Prostate gland (tissue), 2 donors: ENCODE measurements at places on chromosomes 2 and 18.

DNA sequence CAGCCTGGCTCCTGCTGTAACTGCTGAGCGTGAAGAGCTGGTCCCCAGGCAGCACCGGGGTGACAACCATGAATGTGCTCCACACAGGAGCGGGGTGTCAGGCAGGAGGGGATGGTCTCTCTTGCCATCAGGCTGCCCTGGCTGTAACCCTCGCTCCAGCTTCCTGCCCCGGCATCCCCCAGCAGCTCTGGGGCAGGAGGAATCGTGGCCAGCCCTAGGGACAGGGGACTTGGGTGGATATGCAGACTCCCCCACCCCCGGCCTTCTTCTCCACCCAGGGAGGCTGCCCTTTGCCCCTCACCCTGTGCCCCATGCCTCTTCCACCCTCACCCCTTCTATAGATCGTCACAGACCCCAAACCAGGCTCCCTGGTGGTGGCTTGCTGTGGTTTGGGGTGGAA lies 69.4 kb upstream of the SMAD7 start:
- no peak for DNase-seq

- no peak for DNase-seq
Measured at GRCh38 chr18:41297740-41298139, 657.3 kb upstream of the PIK3C3 start.

GRCh38 chr2:127039387-127040031 lies 67.4 kb downstream of the BIN1 start:
- no peak for DNase-seq

GRCh38 chr2:148802448-148803220 lies 72.4 kb upstream of the KIF5C start:
- no peak for DNase-seq

- no peak for DNase-seq
Measured at GRCh38 chr2:19864381-19864780, 37.4 kb downstream of the TTC32 start.

DNA sequence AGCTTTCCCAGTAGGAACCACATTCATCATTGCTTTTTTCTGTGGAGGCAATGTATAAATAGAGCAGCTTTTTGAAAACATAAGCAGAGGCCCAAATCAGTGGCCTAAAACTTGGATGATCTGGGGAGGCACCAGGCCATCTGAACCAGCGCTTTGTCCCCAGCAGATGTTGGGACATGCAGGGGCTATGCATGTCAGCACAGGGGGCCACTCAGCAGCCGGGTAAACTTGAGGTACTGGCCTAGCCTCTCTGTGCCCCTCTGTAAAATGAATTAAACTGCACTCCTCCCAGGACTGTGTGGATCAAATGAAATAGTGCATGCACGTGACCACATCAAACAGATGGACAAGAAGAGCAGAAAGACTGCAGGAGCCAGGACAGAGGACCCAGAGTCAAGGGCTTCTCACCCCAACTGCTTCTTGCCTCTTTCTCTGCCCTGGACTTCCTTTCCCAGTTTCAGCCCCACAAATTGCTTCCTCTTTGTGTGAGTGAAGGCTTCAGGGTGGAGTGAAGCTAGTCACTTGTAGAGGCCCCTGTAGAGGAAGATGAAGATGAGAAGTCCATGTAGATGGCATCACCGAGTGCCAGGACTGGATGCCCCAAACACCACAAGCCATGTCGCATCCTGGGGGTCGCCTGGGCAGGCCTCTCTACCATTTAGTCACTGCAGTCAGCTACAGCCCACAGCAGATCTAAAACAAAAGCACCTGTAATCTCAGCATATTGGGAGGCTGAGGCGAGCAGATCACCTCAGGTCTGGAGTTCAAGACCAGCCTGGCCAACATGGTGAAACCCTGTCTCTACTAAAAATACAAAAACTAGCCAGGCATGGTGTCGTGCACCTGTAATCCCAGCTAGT lies 53.2 kb downstream of the IMPA2 start:
- DNase-seq, result no peak

GRCh38 chr2:207332480-207333212 lies 166.9 kb upstream of the KLF7 start:
- no peak for DNase-seq

- no peak for DNase-seq
Measured at GRCh38 chr2:38907743-38908562, 18.3 kb downstream of the ARHGEF33 start.

DNA sequence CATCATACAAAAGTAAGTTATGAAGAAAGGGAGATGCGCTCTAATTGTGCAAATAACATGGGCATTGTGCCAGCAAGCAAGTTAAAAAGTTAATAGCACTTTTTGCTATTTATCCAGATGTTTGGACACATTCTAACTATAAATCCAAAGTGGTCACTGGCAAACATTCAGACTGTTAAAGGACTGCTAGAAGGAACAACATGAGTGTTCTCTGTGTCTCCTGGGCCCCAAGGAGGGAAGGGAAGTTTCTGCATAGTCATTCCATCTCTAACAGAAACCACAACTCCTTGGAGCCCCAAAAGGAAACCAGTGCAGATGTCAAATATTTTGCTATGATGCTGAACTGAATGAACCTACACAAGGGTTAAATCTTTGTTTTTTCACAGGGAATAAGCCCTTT lies 213.3 kb upstream of the HNRNPA3 start:
- DNase-seq, result no peak

- DNase-seq, result no peak
Measured at GRCh38 chr18:11943551-11943950, 35.4 kb upstream of the MPPE1 start.

- DNase-seq, result no peak
Measured at GRCh38 chr18:44047585-44047984, 633.1 kb upstream of the SETBP1 start.

- DNase-seq, result no peak
Measured at GRCh38 chr2:148486655-148487054, 157.9 kb upstream of the EPC2 start.

- DNase-seq, result peak; percentile 59
Measured at GRCh38 chr2:199624958-199625357, 167.2 kb upstream of the SATB2 start.

DNA sequence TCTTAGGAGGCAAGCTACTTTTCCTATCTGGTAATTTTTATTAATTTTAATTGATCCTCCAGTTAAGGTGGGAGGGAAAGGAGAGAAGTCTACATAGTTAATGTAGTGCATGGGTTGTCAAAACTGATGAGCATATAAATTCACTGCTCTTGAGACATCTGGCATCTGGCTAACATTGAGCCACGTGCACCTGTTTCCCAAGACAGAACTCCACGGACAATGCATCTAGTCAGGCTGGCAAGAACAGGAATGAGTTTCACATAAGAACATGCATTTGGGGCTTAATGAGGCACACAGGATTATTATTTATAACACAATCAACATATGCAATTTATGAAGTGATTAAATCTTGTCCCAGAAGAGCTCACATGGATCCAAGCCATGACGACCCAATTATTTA lies 16.2 kb upstream of the RAB1A start:
- DNase-seq, result no peak

GRCh38 chr18:76592981-76593381 lies 97.9 kb upstream of the ZNF516 start:
- DNase-seq, result no peak

GRCh38 chr2:236120141-236120601 lies 48.0 kb downstream of the GBX2 start:
- no peak for DNase-seq

DNA sequence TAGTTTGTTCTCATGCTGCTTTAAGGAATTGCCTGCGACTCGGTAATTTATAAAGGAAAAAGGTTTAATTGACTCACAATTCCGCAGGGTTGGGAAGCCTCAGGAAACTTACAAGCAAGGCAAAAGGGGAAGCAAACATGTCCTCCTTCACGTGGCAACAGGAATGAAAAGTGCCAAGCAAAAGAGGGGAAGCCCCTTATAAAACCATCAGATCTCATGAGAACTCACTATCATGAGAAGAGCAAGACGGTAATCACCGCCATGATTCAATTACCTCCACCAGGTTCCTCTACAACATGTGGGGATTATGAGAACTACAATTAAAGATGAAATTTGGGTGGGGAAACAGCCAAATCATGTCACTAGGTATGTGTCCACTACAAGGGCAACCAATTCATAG lies 53.9 kb downstream of the MAP4K3 start:
- DNase-seq, result no peak

DNA sequence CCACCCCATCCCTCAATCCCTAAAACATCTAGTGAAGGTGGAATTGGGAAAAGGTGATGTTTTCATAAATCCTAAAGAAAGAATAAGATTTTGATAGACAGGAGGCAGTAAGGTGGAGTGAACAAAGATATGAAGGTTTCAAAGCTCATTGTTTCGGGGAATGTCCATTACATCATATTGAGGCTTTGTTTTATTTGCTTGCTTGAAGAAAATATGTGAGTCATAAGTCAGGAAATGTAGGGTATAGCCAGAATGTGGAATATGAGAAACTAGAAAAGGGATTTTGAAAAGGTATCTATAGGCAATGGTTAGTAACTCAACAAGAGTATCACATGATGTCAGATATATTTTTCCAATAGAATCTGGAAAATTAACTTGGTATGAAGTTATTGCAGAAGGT lies 1178.5 kb upstream of the ACVR2A start:
- no peak for DNase-seq

DNA sequence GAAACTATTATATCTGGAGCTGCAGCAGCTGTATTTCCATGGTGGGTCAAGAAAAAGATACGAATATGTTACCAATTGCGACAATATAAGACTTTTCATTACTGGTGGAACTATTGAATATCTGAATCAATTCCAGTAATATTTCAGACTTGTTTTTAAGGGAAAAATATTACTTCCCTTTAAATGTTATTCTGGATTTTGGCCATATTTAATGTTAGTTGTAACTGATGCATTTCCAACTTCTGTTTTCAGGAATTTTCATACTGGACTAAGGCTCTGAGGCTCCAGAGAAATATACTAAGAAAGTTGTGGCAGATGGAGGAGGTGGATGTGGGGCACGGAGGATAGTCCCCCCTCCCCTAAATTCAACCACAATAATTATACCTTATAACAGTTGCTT lies 555.2 kb upstream of the SETBP1 start:
- no peak for DNase-seq

DNA sequence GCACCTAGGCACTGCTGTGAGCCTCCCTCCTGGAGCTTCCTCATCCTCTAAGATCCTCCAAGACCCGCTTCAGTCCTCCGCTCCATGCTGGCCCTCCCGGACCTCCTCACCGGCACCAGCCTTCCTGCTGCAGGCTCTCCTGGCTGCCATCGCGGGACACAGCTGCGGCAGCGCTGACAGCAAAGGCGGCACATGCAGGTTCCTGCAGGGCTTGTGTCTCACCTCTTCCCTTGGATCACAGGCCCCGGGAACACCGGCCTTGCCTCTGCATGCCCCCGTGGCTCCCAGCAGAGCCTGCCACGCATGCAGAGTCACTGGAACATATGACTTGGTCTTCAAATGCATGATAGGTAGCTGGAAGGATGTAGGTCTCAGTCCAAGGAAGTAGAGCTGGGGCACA lies 67.2 kb downstream of the PTGR3 start:
- no peak for DNase-seq

- peak; percentile 57 for DNase-seq
Measured at GRCh38 chr18:76922107-76922506, 99.8 kb downstream of the ZNF236 start.

GRCh38 chr2:15959331-15960153 lies 19.2 kb downstream of the MYCN start:
- DNase-seq, result no peak

- DNase-seq, result no peak
Measured at GRCh38 chr2:118693287-118693822, 154.1 kb downstream of the EN1 start.

DNA sequence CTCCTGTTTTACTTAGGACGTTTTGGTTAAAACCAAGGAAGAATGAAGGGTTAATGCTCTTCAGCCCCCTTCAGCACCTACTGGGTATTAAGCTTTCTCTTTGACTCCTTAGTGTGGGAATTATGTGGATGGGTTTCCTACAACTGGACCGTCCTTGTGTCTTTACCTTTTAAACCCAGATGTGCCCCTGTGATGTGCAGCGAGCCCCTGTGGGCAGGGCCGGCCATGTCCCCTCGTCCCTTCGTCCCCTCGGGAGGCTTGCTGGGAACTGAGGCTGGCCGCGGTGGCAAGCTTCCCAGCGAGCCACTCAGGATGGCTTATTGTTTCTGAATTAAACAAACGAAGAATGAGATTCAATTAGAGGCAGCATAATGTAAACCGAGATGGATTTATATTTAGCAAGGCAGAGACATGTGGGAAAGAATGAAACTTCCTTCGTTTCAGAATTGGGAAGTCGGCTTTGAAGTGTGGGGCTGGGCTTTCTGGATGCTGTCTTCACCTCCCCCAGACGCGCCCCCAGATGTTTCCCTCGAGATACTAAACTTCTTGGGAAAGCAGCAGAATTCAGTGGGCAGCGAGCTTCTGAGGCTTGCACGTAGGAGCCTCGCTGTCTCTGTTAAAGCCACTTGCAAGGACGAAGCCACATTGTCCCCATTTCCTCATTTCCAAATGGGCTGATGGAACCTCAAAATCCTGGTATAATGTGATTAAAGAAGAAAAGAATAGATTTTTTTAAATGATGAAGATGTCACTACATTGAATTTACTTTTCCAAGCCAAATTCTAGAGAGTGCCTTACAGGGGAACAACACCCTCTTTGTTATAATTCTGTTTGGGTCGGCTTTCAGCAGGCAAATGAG lies 146.0 kb downstream of the VAPA start:
- DNase-seq, result no peak

- no peak for DNase-seq
Measured at GRCh38 chr2:197487385-197487784, 12.3 kb downstream of the HSPD1 start.

GRCh38 chr2:227606476-227606875 lies 7.8 kb downstream of the SCYGR2 start:
- no peak for DNase-seq

GRCh38 chr2:103152556-103152955 lies 390.7 kb downstream of the TMEM182 start:
- no peak for DNase-seq

GRCh38 chr2:223868005-223868404 lies 30.6 kb upstream of the AP1S3 start:
- DNase-seq, result no peak

DNA sequence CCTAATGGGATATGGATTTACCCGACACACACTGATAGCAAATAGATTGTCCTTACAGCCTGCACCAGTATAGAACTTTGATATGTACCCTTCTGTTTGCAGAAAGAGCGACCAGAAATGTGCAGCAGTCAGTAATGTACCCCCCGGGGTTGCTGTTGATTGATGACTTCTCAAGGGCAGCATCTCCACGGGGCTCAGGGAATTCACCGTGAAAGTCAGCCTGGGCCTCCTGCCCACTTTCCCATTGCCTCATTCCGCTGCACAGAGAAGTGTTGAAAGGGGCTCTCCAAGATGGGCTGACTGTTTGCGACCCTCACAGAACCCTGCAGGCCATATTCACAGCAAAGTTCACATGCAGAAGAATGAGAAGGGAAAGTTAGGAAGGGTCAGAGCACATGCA lies 241.3 kb downstream of the PRKCE start:
- DNase-seq, result no peak

GRCh38 chr2:170928036-170928823 lies 823 bp upstream of the GORASP2 start:
- DNase-seq, result no peak

- no peak for DNase-seq
Measured at GRCh38 chr2:223019390-223019930, 32.5 kb upstream of the KCNE4 start.

GRCh38 chr2:72847534-72848315 lies 21.9 kb upstream of the EXOC6B start:
- DNase-seq, result no peak

GRCh38 chr18:73746101-73746500 lies 401.5 kb downstream of the FBXO15 start:
- no peak for DNase-seq
